ENCODE measurements at places on chromosomes 12 and 14. TPM values are rescaled to one million over a fixed set of nuclear protein-coding genes. Genes with fewer than 3 reads are reported as not detected.

- DNase-seq: peak; percentile 79
Measured at GRCh38 chr12:121033625-121034349, 5.3 kb downstream of the OASL start.

- DNase-seq: no peak
Measured at GRCh38 chr12:75323663-75324062, 6.5 kb downstream of the CAPS2 start.

GRCh38 chr12:911191-911826 lies 38.2 kb downstream of the RAD52 start:
- DNase-seq: no peak

GRCh38 chr12:44287545-44287944 lies 451.7 kb downstream of the TMEM117 start:
- DNase-seq: no peak

- DNase-seq: no peak
Measured at GRCh38 chr14:42642787-42643186, 1036.1 kb downstream of the LRFN5 start.

DNA sequence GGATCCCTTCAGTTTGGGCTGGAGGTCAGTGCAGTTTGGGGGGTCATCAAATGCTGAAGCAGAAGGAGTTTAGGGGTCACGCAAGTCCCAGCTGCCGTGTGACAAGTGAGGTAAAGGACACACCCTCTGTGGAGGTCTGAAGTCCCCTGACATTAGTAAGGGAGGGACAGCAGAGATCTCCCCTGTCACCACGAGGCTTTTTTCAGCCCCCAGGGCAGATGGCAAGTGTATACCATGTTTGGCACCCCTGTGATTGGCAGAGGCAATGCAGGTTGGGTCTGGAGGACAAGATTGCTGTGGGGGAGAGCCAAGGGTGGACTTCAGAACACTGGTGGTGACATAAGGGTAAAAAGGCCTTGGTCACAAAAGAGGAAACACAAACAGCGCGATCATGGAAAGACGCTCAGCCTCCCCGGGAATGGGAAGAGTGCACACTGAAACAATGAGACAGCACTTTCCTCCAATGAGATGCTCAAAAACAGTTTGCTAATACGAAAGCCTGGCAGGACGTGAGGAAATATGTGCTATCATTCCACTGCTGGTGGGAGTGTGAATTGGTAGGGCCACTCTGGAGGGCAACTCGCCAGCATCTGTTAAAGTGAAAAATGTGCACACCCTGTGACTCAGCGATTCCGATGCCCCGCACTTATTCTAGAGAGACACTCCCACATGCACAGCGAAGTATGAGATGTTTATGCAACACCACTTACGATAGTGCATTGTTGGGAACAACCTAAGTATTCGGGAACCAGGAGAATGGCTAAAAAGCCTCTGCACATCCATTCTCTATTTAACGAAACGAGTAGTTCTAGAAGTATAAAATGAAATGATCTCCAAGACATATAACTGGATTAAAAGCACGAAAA lies 14.4 kb upstream of the CD27 start:
- DNase-seq: peak; percentile 84

GRCh38 chr12:42935756-42936155 lies 346.2 kb upstream of the PRICKLE1 start:
- DNase-seq: no peak

DNA sequence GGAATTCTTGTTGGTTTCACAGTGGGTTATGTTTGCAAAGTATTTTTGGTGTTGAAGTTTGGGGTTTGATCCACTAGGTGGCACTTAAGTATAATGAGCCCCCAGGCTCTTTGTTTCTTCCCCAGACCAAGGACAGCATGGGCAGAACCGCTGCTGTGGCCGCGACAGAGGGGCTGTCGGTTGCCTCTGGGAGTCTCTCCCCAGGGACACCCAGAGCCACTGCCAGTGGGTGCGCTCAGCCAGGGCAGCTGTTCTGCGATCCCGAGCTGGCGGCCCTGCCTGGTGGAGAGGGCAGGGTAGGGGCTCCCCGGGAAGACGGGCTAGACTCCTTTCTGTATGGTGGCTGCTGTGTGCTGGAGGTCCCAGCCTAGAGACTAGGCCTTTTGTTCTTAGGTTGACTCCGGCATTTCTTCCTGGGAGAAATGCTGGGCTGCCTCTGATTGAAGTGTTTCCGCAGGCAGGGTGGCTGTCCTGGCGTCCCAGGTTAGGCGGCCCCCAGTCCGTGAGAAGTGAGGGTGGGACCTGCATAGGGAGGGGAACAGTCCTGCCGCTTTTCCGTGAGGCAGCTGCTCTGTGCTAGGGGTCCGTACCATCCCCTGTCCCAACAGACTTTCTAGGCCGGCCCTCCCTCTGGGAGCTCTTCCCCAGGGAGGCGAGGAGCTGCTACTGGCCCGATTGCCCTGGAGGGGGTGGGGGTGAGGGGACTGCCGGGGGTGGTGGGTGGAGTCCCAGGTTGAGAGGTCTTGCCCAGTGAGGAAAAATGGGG lies 253.1 kb upstream of the PELI2 start:
- no peak for DNase-seq

Gene KCNMB4
- total RNA-seq: 0.94 TPM

Gene LACRT
- not detected for total RNA-seq

GRCh38 chr14:24334431-24335291 lies at the start of gene ADCY4:
Gene ADCY4 (minus strand): TSS chr14:24335071. CDS start chr14:24334652, 419 bp downstream.
- DNase-seq: peak; percentile 46

Gene RASSF9
- not detected for total RNA-seq

- no peak for DNase-seq
Measured at GRCh38 chr14:69574954-69575295, 254 bp upstream of the CCDC177 start.

Gene SLC8B1
- total RNA-seq: 19.4 TPM

DNA sequence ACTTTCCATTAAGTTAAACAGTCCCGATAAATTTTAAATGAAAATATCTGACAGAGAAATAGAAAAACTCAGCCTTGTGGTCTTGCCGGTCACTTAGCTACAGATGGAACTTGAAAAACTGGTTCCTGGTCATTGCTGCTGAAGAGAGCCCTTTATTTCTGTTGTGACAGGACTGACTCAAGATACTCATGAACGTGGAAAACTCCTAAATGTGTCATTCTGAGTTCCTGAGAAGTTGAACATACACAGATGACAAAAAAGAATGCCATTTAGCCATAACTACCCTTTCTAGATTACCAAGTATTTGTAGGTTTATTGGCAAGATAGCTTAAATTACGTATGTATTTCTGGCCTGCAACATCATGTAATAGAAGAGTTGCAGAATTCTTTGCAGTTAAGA lies 134.2 kb downstream of the HMGA2 start:
- no peak for DNase-seq

Gene LLPH
- total RNA-seq: 36.5 TPM

Gene OTOGL
- total RNA-seq: not detected

DNA sequence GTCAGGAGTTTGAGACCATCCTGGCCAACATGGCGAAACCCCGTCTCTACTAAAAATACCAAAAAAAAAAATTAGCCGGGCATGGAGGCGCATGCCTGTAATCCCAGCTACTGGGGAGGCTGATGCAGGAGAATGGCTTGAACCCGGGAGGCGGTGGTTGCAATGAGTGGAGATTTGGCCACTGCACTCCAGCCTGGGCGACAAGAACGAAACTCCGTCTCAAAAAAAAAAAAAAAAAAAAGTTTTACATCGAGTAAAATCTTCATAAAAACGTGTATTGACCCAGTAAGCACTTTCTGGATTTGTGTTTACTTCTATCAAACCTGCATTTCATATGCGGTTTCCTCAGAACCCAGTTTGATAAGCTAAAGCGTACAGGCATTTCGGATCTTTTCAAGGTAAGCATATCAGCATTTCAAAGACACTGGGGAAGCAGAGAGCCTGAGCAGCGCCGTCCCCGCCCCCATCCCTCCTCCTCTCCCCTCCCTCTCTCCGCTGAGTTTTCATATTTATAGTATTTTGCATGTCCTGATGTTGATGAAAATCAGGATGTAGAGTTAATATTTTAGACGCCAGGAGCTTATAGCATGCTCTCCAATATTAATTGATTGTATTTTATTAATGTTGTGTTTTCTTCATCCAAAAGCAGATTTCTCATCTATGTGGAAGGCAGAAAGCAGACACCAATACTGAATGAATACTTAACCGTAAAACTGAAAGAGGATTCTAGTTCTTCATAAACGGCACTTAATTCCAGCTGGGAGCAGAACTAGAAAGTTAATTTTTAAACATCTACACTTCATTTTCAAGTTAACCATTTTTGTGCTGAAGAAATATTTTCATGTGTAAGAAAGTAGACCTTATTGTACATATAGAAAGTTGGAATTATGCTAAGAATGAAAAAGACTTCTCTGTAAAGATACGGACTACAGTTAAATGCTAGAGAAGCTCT lies 9.2 kb upstream of the HIP1R start:
- peak; percentile 22 for DNase-seq

DNA sequence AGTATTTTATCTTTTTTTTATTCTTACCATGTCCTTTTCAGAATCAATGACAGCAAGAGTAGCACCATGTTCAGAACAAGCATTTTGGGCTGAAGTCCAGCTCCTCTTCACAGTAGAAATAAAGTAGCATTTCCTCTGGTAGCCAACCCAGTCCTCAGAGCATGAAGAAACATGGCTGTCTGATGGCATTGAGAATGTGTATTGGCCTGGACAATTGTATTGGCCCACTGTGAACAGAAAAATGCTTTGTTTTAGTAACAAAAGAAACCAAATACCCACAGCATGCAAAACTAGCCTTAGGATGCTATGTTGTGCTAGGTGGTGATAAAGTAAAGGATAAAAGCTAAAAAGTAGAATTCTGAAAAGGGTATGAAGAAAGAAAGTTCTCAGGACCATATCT lies 5.7 kb downstream of the CD69 start:
- no peak for DNase-seq

DNA sequence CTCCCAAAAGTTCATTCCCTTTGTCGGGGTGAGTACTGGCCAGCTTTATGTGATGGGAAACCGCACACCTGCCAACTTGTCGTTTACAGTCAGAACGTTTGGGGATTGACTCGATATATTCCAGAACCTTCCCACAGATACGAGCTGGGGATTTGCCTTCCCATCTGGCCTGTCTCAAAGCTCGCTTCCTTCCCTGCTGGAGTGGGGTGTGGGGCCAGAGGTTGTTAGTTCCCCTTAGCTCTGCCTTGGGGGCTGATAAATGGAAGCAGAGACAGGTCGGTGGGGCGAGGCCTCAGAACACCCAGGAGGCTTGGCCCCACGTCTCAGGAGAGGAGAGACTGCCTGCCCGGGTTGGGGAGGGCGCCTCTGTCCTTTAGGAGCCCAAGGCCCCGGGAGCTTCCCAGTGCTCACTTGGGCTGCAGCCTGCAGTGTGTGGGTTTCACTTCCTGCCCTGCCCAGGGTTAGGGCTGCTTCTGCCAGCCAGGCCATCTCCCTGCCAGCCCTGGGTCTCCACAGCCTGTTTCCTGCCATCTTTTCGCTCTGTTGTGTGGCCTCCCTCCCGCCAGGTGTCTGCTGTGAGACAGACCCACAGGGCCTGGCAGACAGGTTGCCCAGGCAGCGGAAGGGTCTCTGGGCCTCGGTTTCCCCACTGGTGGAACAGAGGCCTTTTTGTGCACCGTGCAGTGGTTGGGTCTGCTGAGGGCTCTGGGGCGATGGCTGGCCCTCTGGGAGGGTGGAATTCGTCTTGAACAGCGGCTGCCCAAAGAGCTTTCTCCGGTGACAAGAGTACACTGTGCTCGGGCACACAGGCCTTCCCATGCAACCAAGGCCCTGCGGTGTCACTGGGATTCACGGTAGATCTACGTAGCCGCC lies 8.1 kb upstream of the TEX22 start:
- no peak for DNase-seq

- DNase-seq: no peak
Measured at GRCh38 chr14:92861856-92862745, 60.8 kb upstream of the CHGA start.

DNA sequence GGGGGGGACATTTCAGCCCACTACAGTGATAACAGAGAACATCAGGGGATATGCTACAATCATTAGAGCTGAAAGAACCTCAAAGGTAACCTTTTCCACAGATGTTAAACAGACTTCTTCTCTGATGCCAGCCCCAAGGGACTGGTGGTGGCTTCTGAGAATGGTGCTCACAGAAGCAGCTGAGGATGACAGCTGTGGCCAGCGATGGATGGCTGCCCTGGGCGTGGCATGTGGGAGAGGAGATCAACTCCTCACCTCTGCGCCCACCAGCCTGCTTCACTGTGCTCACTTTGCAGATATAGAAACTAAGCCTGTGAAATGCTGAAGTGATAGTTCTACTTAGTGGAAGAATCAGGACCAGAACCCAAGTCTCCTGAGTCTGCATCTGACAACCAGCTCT lies 33.0 kb downstream of the FOXN3 start:
- no peak for DNase-seq

Gene IL22
- 1.6 TPM for total RNA-seq

- DNase-seq: no peak
Measured at GRCh38 chr14:21063479-21063878, 5.9 kb downstream of the RNASE8 start.

- DNase-seq: no peak
Measured at GRCh38 chr12:7210642-7211151, 21.2 kb downstream of the PEX5 start.

DNA sequence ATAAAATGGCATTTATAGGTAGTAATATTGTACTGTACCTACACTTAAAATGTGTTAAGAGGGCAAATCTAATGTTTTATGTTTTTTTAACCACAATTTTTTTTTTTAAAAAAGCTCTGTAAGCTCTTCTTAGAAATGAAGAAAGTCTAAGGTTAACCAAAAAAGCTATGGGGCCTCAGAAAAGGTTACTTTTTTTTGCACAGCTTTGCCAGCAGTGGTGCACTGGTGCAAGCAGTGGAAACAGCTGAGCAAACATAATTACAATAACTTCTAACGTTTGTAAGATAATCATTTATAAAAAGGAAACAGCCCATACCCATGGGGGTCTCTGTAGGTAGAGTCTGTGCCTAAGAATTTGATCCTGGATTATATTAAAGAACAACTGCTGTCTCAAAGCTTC lies 85.1 kb upstream of the NID2 start:
- no peak for DNase-seq

GRCh38 chr12:19850346-19851065 lies 411.2 kb downstream of the AEBP2 start:
- no peak for DNase-seq

DNA sequence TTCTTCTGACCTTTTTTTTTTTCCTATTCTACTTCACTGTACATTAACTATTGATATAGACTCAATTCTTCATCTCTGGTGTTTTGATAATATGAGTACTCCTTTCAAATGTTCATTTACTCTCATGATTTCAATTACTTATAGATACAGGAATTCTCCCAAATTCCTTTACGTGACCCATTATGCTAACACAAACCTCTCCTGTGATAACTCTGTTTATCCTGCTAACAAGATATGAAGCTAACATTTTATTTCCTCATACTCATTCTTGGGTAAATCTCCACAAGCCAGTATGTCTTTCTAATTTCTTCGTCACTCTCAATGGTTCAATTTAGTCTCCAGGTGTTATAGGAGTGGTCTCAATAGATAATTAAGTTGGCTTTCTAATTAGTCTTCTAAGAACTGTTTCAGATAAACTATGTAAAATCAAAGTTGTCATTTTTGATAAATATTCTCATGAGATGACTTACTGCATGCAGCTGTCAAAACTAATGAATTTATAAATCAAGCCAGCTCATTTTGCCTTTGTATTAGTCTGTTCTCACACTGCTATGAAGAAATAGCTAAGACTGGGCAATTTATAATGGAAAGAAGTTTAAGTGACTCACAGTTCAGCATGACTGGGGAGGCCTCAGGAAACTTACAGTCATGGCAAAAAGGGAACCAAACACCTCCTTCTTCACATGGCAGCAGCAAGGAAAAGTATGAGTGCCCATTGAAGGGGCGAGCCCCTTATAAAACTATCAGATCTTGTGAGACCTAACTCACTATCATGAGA lies 130.6 kb upstream of the MYF6 start:
- DNase-seq: no peak
